ENCODE measurements at places on chromosomes 11 and 22.
A peak's percentile ranks its signal among the peaks of the same experiment; 100 is the strongest.

DNA sequence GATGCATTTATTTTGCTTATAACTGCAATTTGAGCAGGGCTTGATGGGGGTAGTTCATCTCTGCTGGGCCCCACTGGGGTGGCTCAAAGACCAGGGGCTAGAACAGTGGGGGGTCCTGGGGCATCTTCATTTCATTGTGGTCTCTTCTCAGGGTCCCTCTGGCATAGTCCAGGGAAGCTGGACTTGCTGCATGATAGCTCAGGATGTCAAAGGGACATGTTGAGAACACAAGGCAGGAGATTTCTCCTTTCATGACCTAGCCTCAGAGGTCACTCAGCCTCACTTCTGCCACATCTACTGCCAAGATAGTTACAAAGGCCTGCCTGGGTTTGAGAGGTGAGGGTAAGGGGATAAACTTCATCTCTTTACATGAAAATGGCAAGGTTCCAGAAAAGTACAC, 89.5 kb downstream of the CWC15 start:
- no peak for DNase-seq

DNA sequence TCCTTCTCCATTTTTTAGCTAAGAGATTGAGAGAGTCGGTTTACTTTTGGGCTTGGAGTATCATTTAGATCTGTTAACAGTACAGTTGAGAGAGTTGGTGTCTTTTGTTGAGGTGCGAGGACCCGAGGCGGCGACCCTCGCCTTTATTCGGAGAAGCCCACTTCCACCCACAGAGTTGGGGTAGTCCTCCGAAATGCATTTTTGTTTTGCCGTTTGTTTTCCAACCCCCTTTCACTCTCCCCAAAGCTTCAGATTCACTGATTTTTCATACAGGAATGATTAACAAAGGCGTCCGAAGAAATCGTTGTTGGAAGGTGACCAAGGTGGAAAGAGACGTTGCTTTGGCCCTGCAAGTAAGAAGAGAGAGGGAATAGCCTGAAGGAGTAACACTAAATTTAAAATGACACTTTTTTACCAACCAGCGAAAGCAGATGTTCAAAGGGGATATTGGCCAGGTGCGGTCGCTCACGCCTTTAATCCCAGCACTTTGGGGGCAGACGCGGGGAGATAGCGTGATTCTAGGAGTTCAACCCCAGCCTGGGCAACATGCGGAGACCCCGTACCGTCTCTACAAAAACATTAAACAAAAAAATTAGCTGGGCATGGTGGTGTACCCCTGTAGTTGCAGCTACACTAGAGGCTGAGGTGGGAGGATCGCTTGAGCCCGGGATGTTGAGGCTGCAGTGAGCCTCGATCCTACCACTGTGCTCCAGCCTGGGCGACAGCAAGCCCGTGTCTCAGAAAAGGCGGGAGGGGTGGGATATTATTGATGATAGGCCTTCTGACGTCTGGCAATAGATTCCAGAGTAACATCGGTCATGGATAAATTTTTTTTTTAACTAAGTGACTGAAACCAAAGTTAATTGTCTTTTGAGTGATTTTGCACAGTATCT, 899 bp upstream of the RAB30 start:
- no peak for DNase-seq

DNA sequence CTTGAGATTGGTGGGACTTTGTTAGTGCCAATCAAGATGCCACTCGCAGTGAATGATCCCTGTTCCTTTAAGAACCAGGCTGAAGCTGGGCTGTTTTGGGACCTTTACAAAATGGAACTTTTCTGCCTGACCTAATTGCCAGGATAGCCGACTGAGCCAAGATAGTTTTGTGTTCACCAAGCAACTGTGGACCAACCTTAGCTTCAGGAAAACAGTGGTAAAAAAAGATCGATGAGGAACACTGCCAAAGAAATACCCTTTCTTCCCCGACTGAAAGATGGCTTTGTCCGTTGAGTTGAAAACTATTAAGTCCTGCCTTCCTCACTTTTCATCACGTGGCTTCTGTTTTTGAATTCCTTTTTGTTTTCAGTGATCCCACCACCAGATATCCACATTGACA, 157.9 kb upstream of the SORL1-AS1 start:
- peak; percentile 81 for DNase-seq

DNA sequence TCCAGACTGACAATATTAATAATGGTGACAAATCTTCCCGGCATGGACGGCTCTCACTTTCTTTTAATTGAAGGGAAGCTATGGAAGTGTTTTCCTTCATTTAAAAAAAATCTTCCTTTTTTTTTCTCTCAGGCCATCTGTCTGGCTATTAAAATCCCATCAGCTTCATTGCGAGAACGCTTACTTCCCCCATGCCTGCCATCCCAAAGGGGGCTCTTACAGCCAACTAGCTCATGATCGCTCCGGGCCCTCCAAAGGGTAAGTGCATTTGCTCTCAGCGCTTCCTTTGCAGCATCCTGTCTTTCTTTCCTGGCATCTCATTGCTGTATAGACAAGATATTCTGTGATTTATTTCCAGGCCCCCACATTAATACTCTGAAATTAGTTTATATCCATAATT, 20.7 kb downstream of the CACNG2 start:
- DNase-seq, result no peak

GRCh38 chr11:87176044-87176443, 138.3 kb downstream of the TMEM135 start:
- no peak for DNase-seq
